Smooth muscle cell of the pulmonary artery (primary cell): ENCODE measurements at places on chromosomes 7 and 10. TPM values are rescaled to one million over a fixed set of nuclear protein-coding genes. Genes with fewer than 3 reads are reported as not detected.

TET1 gene
- 1.8 and 5.2 TPM in 2 replicates for total RNA-seq

SLC26A3 gene
- not detected in 2 replicates for total RNA-seq

ALOX5 gene
- total RNA-seq, result not detected in 2 replicates

CYP26C1 gene
- 0.07 and 0.10 TPM in 2 replicates for total RNA-seq

PON3 gene
- 0.13 TPM in 1 of 2 replicates, not detected in the other for total RNA-seq
